ENCODE measurements at places on chromosomes 16 and 17. TPM values are rescaled to one million over a fixed set of nuclear protein-coding genes. Genes with fewer than 3 reads are reported as not detected.
A peak's percentile ranks its signal among the peaks of the same experiment; 100 is the strongest.

Gene IRF8
- total RNA-seq, result 3.7 TPM

Gene SGSH
- 39.7 TPM for total RNA-seq

Gene KRT33A
- total RNA-seq, result not detected

Gene SPHK1
- 15.4 TPM for total RNA-seq

Gene SLC16A13
- total RNA-seq, result not detected

Gene NACA2
- not detected for total RNA-seq

Gene MMP28
- total RNA-seq, result 10.7 TPM

Gene ATP1B2
- 3.2 TPM for total RNA-seq

Gene SEPTIN12
- total RNA-seq, result not detected

Gene SLC6A2
- total RNA-seq, result not detected

Gene C17orf67
- total RNA-seq, result 27.4 TPM

Gene HOXB1
- not detected for total RNA-seq

Gene KRT32
- not detected for total RNA-seq

DNA sequence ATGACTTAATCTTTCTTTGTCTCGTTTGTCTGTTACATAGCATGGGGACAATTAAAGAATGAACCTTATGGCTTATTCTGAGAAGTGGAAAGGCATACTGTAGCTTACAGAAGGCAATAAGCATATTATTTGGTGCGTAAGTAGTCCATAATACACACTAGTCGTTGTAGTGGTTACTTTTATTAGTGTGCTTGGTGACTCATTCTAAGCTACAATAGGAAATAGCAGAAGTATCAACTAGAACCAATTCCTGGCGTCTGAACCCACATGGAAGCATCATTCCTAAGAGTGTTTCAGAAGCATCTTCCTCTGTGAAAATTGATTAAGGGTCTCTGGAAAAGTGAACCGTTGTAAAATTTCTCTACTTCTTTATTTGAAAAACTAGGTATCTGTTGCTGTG lies 777.8 kb upstream of the EEF2KMT start:
- no peak for DNase-seq

DNA sequence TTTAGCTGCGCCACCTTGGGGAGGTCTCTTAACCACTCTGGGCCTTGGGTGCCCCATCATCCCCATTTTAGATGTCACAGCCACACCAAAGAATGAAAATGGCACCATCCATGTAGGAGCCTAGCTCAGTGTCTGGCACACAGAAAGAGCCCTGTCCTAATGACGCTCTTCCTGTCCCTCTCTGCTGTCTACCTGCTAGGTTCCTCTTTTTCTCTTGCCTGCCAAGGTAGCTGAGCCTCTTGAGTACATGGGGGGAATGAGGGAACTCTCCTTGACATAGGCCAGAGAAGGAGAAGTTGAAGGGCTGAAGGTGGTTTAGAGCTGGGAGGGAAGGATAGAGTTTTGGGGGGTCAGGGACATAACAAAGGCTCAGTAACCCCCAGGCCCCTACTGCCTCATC lies 1.8 kb downstream of the RUNDC3A start:
- DNase-seq, result no peak

DNA sequence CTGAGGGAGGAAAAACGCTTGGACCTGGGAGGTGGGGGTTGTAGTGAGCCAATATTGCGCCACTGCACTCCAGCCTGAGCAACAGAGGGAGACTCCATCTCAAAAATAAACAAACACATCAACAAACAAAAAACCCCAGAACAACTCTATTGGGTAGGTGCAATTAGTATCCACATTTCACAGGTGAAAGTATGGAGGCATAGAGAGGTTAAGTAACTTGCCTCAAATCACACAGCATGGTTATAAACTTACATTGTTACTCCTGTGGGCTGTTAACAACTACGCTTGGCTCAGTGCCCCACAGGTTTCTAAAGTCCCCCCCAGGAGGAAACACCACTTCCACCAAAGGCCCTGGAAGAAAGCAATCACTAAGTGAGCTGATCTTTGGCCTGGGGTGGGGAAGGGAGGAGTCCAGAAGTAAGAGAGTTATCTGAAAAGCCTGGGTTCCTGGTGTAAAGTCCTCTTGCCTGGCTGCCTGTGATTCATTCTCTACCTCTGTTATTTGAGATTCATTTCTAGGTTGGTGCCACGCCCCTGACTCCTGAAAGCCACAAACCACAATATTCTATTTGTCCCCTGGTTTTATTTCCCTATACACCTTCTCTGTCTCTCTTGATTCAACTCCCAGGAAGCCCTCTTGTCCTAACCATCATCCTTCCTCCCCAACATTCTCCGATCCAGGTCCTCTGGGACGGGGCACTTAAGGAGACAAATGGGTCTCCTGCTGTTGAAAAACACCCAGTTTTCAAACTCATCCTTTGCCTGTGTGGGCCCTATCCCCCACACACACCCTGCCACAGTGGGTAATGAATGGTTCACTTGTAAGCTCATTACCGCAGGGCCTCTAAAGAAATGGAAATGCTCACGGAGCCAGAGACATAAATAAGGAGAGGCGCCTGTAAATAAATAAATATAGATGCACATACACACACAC lies 195.4 kb downstream of the XYLT1 start:
- no peak for DNase-seq

- DNase-seq, result no peak
Observed at GRCh38 chr17:10172241-10172741, 26.1 kb downstream of the GAS7 start.

GRCh38 chr16:62665269-62665668 lies 629.0 kb upstream of the CDH8 start:
- DNase-seq, result no peak

DNA sequence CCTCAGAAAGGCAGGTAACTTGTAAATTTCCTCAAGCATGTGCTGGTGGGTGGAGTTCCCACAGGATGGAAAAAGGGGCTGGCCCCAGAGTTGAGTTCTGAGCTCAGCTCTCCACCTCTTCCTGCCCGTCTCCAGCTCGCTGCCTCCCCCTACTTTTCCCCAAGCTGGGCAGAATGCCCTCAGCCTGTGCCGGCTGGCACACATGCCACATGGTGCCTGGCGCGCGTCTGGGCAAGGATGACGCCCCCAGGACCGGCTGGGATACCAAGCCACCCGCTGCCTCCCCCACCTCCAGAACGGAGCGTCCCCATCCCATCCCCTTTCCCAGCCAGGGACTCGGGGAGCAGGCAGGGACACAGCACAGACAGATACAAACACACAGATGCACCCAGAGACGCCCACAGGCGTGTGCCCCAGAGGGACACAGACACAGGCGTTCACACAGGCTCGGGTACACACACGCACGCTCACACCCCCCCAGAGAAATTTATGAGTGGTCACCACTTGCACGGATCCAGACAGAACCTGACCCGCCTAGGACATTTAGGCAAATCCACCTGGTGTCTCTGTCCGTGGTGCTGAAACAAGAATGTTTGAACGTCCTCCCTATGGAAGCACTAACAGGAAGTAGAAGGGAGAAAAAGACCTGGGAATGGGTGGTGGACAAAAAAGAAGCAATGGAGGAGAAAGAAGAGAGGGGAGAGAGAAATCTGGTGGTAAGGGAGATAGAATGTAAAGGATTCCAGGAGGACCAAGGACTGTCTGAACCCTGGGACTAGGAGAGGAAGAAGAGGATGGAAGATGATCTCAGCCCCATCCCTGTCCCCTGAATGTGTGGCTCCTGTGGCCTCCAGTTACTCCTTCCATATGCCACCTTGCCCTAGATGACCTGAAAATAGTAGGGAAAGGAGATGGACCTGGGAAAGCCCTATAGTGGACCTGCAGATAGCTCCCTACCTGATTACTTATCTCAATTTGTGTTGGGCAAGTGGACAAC lies 15.5 kb downstream of the NEUROD2 start:
- no peak for DNase-seq

DNA sequence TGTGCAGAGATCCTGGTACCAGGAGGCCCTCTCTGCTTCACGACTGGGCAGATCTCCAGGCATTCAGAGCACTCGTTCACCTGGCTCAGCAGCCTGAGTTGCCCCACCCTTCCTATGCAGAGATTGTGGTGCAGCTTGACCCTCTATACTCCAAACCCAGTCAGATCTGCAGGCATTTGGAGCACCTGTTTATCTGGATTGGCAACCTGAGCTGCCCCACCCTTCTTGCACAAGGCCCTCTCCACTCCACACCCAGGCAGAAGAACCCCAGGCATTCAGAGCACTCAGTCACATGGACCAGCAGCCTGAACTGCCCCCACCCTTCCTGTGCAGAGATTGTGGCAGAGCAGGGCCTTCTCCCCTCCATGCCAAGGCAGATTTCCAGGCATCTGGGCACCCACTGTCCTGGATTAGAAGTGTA lies 88.4 kb upstream of the CDH5 start:
- DNase-seq, result no peak

GRCh38 chr17:47980541-47980940 lies 9.6 kb downstream of the CDK5RAP3 start:
- DNase-seq, result no peak

- no peak for DNase-seq
Observed at GRCh38 chr16:56939801-56940200, 7.9 kb downstream of the HERPUD1 start.

- DNase-seq, result no peak
Observed at GRCh38 chr17:325270-326009, 27.2 kb downstream of the RPH3AL start.

DNA sequence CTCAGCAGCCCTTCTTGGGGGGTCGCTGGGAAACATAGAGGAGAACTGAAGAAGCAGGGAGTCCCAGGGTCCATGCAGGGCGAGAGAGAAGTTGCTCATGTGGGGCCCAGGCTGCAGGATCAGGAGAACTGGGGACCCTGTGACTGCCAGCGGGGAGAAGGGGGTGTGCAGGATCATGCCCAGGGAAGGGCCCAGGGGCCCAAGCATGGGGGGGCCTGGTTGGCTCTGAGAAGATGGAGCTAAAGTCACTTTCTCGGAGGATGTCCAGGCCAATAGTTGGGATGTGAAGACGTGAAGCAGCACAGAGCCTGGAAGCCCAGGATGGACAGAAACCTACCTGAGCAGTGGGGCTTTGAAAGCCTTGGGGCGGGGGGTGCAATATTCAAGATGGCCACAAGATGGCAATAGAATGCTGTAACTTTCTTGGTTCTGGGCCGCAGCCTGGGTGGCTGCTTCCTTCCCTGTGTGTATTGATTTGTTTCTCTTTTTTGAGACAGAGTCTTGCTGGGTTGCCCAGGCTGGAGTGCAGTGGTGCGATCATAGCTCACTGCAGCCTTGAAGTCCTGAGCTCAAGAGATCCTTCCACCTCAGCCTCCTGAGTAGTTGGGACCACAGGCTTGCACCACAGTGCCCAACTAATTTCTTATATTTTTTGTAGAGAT lies 3.4 kb downstream of the STH start:
- peak; percentile 68 for DNase-seq

GRCh38 chr16:53821487-53821886 lies 117.5 kb downstream of the FTO start:
- DNase-seq, result no peak

GRCh38 chr17:39738568-39738901 lies 797 bp downstream of the GRB7 start:
- DNase-seq, result no peak
